MM.1S (cell line): ENCODE measurements at places on chromosomes 1 and 21.

DNA sequence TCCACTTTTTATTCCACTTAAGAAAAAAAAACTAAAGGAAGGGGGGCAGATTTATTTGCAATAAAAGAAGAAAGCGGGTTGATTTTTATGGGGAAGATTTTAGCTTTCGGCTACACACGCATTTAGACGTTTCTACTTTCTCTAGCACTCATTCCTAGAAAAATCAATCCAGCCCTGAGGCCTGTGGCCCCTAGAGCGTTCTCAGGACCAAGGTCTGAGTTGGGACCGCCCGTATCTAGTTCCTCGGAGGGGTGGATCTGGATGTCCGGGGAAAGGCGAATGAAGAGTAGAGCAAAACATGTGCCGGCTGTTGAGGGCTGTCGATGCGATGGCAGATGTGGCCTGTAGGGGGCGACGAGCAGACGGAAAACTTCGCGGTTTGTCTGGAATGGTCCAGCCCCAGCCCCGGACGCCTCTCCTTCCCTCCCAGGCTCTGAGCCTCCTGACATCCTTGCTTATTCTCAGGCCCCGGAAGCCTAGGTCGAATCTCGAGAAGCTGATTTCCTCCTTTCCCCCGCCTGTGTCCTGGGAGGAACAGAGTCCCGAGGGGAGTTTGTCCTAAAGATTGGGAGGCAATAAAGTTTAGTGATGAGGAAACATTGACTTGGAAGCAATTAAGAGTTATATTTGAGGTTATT lies 5.2 kb downstream of the FOXD3 start:
- DNase-seq, result peak; percentile 68

GRCh38 chr21:37557261-37557950 lies 190.8 kb downstream of the DYRK1A start:
- peak; percentile 89 for DNase-seq

DNA sequence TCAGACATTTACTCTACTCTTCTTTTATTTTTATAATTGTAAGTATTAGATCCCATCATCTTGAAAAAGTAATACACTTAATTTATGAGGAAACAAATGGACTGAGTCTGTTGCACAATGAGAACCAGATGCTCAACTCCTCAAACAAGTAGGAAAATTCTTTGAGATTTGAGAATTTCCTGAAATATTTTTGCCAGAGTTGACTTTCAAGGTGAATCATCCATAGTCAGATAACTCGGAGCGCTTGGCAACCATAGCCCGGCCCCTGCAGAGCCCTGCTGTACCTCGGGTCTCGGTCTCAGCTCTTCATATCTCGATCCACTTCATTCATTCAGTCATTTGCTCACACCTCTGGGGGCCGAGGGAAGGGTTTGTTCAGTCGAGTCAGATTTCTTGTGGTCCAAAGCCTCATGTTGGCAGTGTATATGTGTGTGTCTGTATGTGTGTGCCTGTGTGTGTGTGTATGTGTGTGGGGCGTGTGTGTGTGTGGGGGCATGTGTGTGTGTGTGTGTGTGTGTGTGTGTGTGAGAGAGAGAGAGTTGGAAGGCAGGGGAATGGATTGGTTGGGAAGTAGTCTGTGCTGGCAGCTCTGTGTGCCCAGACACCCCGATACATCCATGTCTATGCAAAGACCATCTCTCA lies 18.1 kb upstream of the PCP4 start:
- no peak for DNase-seq

- no peak for DNase-seq
Observed at GRCh38 chr1:58718435-58718834, 18.6 kb upstream of the MYSM1 start.

- DNase-seq, result no peak
Observed at GRCh38 chr1:183761871-183762270, 43.0 kb upstream of the RGL1 start.

DNA sequence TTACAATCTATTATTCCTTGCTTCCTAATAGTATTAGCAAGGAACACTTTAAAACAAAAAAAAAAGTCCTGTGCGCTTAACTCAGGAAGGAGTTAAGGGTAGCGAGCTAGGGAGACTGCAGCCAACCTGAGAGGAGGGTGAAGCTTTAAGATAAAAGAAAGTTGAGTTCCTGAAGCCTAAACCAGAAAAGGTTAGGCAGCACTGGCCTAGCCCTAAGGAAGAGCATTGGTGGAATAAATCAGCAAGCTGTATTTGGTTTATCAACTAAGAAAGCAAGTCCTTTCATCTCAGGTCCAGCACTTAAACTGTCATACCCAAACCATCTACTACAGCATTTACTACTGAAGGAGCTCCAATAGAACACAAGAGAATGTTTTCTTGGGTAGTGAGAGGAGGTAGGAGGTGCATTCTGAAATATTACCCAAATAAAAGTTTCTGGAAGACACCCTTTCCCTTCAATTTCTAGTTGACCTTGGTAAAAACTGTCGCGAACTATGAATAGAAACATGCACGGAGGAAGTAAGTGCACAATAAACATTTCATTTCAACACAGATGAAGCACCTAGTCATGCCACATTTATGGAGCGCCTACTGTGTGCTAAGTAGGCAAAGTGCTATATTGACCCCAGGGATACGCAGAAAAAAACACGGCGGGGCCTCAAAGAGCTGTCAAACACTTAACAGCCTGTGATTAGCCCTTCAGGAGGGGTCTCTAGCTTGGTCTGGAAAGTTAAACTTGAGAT lies 1.3 kb downstream of the GLRX2 start:
- DNase-seq, result no peak

- DNase-seq, result no peak
Observed at GRCh38 chr1:150543500-150544143, 5.6 kb upstream of the ADAMTSL4 start.

- DNase-seq, result no peak
Observed at GRCh38 chr1:55938376-55938850, 641.0 kb downstream of the PLPP3 start.

GRCh38 chr1:32876341-32877210 lies 5.9 kb upstream of the FNDC5 start:
- DNase-seq, result peak; percentile 55

DNA sequence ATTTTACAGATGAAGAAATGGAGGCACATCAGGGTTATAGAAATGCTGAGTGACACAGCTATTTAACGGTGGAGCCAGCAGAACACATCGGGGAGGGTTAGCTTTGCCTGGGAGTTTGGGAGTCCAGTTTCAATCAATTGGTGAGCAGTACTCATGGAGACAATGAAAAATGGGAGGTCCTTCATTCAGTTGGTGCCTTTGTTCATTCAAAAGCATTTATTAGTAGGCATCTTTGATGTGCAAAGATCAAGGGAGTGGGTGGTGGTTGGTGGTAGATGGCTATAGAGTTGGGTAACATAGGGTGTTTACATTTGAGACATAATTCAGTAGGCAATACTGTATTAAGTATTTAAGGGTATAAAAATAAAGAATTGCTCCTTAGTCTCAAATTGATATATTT lies 183.7 kb upstream of the LMO4 start:
- DNase-seq, result no peak

DNA sequence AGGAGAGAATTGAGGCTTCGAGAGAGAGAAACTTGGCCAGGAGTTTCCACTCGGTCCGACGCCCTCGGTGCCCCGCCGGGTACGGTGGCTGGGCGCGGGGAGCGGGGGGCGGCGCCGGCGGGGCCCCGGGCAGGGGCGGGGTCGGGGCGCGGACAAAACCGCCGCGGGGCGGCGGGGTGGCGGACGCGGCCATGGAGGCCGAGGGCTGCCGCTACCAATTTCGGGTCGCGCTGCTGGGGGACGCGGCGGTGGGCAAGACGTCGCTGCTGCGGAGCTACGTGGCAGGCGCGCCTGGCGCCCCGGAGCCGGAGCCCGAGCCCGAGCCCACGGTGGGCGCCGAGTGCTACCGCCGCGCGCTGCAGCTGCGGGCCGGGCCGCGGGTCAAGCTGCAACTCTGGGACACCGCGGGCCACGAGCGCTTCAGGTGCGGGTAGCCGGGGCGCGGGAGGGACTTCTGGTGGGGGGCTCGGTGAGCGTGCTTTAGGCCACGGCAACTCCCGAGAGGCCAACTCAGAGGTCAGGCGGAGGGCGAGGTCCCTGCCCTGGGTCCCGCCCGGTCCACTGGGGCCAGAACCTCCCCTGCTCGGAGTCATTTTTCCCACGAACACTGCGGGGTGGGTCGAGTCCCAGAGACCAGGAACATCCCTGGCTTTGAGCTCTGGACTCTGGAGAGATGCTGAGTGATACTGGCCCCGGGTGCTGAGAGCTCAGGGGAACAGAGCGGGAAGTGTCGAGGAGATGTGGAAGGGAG lies 431 bp downstream of the RAB42 start:
- DNase-seq, result no peak

DNA sequence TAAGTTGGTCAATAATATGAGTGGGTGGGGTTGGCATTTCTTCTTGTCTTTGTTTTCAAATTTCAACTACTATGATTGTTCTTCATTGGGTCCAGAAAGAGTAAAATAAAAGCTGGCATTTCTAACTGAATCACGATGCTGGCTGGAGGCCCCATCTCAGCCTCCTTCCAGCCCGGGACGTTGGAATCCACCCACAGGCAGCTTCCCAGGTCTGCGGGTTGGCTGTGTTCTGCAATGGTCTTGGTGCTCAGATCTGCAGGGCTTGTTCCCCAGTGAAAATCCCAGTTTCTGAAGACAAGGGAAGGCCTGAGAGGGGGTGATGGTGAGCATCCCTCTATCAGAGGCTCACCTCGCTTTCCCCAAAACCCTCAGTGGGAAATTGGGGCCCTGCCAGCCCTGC lies 54.7 kb upstream of the ARHGEF16 start:
- DNase-seq, result no peak

GRCh38 chr1:43616383-43616782 lies 33.6 kb upstream of the KDM4A start:
- DNase-seq, result no peak

GRCh38 chr1:152806576-152806975 lies at the start of gene LCE1C:
Gene LCE1C, minus strand, starts transcription at chr1:152806651. Its CDS starts 1,173 bp downstream, at chr1:152805478.
- no peak for DNase-seq

GRCh38 chr1:246114369-246114768 lies 392.7 kb downstream of the SMYD3 start:
- no peak for DNase-seq

GRCh38 chr1:190832511-190832910 lies 354.8 kb upstream of the BRINP3 start:
- no peak for DNase-seq

DNA sequence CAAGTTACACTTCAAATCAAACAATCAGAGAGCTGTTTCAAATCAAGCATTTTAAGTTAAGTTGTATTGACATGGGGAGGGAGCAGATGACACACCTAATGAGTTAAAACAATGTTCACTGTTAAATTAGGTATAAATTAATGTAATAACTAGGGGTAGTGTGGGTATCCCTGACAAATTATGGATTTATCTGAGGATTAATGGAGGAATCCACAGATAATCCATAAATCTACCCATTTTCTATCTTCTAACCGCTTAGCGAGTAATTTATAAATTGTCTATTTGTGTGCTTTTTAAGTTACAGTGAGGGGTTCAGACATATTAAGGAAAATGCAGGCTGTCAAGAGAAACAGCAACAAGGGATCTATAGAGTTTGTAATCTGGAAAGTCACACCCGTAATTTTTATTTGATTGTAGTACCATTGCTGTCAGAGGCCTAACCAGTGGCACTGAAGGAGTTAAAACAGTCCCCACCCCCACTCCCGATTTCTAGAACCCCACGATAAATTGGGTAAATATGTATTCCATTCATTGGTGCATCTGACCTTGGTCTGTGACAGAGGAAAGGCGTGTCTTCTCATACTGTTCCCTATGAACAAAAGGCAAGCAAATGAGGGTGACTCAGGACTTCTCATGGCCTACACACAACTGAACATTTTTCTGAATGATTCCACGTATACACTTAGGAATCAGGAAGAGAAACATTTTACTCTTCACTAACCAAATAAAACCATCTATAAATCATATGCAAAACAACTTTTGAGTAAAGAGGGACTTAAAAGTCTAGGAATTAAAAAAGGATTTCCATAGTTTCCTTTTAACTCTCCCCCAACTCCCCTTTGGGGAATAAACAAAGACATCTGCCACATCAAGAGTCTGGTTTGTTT lies 7.4 kb downstream of the IRF2BP2 start:
- DNase-seq, result no peak

- DNase-seq, result no peak
Observed at GRCh38 chr1:10704368-10704882, 92.0 kb downstream of the CASZ1 start.

- peak; percentile 66 for DNase-seq
Observed at GRCh38 chr21:33313183-33313582, 11.6 kb upstream of the IFNAR1 start.

DNA sequence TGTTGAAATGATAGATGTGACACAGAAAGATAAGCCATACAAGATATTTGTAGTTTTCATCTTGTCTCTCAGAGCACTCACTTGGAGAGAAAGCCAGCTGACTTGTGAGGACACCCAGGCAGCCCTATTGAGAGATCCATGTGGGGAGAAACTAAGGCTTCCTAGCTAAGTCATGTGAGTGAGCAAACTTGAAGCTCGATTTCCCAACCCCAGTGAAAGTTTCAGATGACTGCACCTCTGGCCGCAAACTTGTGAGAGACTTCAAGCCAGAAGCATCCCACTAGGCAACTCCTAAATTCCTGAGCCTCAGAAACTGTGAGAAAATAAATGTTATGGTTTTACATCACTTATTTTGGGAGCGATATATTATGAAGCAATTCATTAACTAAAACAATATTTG lies 832.3 kb downstream of the LTN1 start:
- DNase-seq, result no peak

GRCh38 chr1:184507604-184508280 lies 120.9 kb downstream of the C1orf21 start:
- no peak for DNase-seq

GRCh38 chr1:183129921-183130690 lies 56.0 kb upstream of the LAMC2 start:
- no peak for DNase-seq

DNA sequence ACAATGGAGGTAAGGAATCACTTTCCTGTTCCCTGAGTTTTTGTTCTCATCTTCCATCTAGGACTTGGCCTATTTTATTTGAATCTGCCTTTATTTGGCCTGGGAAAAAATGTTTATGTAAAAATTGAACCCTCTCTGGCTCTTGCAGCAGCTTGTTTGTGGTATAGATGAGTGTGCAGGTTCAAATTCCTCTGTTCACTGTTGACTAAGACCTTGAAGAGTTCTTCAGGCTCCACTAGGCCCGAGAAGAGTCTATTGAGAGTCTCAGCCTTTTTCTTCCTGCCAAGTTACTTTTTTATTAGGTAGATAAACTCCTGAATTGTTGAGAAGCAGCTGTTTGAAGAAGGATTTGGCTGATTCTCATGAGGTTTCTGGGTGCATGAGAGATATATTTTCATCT lies 248.8 kb upstream of the ADGRL2 start:
- no peak for DNase-seq

DNA sequence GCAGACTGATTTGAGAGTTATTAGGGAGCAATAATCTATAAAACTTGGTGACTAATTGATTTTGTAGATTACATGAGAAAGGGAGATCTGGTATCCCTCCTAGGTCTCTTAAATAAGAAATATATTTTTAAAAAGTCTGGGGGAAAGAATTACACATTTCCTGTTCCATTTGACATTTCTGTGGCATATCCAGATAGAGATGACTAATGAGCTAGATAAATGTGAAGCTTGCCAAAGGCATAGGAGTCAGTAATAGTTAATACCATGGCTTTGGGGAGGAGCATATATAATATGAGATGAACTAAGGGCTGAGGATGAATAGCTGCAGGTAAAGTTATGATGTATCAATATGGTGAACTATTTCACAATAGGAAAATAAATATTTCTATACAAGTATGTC lies 663.7 kb downstream of the PTPRC start:
- no peak for DNase-seq

- DNase-seq, result no peak
Observed at GRCh38 chr1:205449750-205450443, 5.9 kb downstream of the BLACAT1 start.

- DNase-seq, result peak; percentile 42
Observed at GRCh38 chr1:93180723-93181613, at the start of gene CCDC18. Gene CCDC18, plus strand, starts transcription at chr1:93180724. Its CDS starts 2,638 bp downstream, at chr1:93183362.
